Amniotic stem cell (primary cell): ENCODE measurements at places on chromosomes 13 and 19.

DNA sequence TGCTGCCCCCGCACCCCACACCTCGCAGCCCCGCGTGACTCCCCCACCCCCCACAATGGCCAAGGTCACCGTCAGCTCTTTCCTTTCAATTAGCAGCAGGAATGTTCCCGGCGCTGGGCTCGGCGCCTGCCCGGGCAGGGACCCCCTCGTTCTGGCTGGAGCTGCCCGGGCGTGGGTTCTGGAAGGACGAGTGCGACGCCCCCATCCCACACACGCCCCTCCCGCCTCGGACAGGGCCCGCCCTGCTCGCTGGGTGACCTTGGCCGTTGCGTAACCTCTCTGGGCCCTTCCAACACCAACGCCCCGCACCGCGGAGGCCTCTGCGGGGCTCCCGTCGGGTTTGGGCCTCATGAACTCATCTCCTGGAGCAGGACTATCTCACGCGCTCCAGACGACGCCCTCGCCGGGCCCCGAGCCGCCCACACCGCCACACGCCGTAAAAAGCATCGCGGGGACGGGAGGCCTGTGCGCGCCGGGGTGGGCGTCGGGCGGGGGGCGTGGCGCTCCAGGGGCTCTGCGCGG is 10.3 kb downstream of the PALM start:
- no peak for DNase-seq

DNA sequence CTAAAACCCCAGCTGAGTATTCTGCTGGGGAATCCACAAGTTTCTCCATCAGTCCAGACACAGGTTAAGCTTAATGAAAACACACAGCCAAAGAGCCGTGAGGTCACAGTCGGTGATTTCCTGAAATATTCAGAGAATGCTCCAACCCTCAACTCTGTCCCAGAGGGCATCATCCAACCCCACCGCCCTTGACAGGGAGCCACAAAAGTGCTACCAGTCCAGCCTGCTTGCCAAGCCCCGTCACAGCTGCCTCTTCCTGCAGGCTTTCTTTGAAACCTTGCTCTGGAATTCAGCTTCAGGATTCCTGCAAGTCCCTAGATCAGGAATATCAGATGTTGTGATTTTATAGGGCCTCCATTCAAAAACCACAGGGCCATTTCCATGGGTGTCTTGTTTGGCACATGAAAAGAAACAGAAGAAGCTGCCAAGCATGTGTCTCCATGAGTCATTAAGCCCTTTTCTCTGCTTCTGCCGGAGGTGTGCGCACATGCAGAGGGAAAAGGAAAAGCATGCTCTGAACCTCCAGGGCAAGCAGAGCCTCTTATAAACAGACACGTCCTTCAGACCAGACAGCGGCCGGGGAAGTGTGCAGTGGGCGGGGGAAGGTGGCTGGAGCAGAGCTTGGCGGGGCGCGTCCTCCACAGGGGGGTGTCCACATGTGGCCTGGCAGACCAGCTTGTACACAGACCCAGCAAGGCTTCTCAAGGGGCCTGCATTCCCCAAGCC is 164.7 kb downstream of the KATNAL1 start:
- DNase-seq = peak; percentile 68

DNA sequence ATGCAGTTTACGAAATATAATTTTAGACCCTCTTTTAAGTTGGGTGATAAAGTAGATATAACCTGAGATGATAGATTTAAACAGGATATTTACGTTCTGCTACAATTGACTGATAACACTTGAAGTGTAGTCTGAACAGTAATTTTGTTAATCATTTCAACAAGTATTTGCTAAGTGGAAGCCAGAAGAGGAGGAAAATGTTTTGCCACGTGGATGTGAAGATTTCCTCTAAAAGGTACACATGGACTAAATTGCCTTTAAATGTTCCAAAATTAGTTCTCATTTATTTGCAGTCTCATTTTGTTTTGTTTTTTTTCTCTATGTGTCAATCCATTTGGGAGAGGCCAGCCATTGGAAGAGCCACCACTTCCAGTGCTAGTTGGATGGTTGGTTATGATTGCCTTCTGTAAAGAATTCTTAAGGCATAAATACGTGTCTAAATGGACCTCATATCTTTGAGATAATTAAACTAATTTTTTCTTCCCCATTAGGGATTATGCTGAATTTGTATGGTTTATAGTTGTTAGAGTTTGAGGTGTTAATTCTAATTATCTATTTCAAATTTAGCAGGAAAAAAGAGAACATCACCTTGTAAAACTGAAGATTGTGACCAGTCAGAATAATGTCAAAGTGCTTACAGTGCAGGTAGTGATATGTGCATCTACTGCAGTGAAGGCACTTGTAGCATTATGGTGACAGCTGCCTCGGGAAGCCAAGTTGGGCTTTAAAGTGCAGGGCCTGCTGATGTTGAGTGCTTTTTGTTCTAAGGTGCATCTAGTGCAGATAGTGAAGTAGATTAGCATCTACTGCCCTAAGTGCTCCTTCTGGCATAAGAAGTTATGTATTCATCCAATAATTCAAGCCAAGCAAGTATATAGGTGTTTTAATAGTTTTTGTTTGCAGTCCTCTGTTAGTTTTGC is 2.8 kb downstream of the MIR17HG start:
- DNase-seq = no peak

DNA sequence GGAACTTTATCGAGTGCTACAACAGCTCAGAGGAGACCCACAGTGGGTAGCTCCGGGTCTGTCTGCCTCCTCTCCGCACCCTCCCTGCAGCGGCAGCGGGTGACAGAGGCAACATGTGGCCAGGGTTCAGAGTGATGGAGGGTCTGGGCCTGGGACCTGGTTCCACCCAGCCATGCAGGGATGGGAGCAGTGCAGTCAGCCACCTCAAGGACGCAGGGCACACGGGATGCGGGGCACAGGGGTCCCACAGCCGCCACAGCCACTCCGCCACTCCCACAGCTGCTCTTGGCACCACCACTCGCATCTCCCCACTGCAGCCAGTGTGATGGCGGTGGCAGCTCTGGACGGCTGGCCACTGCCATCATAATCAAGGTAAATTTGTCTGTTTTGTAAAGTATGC is 892.9 kb downstream of the OLFM4 start:
- DNase-seq = no peak

DNA sequence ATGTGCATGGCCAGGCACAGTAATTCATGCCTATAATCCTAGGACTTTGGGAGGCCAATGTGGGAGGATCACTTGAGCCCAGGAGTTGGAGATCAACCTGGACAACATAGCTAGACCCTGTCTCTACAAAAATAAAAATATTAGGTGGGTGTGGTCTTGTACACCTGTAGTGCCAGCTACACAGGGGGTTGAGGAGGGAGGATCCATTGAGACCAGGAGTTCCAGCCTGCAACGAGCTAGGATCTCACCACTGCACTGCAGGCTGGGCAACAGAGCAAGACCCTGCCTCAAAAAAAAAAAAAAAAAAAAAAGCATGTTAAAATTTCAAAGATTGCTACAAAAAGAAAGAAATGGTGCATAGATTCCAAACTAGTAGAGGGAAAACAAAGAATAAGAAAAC is 37.2 kb downstream of the LTBP4 start:
- DNase-seq = no peak

GRCh38 chr19:46294494-46294893 is 2.3 kb upstream of the HIF3A start:
- DNase-seq = no peak
